ENCODE measurements at places on chromosomes 13 and 19. TPM values are rescaled to one million over a fixed set of nuclear protein-coding genes. Genes with fewer than 3 reads are reported as not detected.

The SHD gene
- total RNA-seq: not detected

The CACNA1A gene
- total RNA-seq: 0.20 TPM

The DHRS12 gene
- 10.3 TPM for total RNA-seq

The CEACAM3 gene
- not detected for total RNA-seq

The CHMP2A gene
- 134 TPM for total RNA-seq

The TGDS gene
- total RNA-seq: 12.5 TPM

The ADAMTSL5 gene
- not detected for total RNA-seq

The ATP4B gene
- not detected for total RNA-seq

The OLFM2 gene
- not detected for total RNA-seq

The RGCC gene
- total RNA-seq: 217 TPM

The PRODH2 gene
- not detected for total RNA-seq

The CYP2A7 gene
- total RNA-seq: not detected

The IGFL1 gene
- total RNA-seq: not detected

The LRRC63 gene
- total RNA-seq: not detected

The CYP4F11 gene
- total RNA-seq: not detected

The PNMA8B gene
- 0.05 TPM for total RNA-seq

The MIDN gene
- 27.0 TPM for total RNA-seq

The CBLC gene
- not detected for total RNA-seq

The NAT14 gene
- 16.5 TPM for total RNA-seq

The TMEM143 gene
- total RNA-seq: 8.0 TPM

The PDX1 gene
- total RNA-seq: not detected

The ODAD3 gene
- 0.60 TPM for total RNA-seq

The ZNF211 gene
- total RNA-seq: 4.4 TPM

The FXYD7 gene
- not detected for total RNA-seq

The LILRA1 gene
- not detected for total RNA-seq

The AZU1 gene
- not detected for total RNA-seq

The TRPC4 gene
- total RNA-seq: 0.49 TPM

The ADGRE3 gene
- not detected for total RNA-seq

The FAM83E gene
- total RNA-seq: not detected

The ZNF763 gene
- total RNA-seq: 0.27 TPM

The TNFSF9 gene
- 1.0 TPM for total RNA-seq

The ZNF576 gene
- total RNA-seq: 11.8 TPM

The CGB2 gene
- total RNA-seq: not detected

The ZNF440 gene
- total RNA-seq: 5.1 TPM

The TTC9B gene
- total RNA-seq: not detected

The PLVAP gene
- 6.3 TPM for total RNA-seq

The C1QTNF9 gene
- not detected for total RNA-seq

The PSG1 gene
- total RNA-seq: 1.1 TPM

The IRGC gene
- not detected for total RNA-seq
